HT1080 (cell line): ENCODE measurements at places on chromosomes 1 and 21.

DNA sequence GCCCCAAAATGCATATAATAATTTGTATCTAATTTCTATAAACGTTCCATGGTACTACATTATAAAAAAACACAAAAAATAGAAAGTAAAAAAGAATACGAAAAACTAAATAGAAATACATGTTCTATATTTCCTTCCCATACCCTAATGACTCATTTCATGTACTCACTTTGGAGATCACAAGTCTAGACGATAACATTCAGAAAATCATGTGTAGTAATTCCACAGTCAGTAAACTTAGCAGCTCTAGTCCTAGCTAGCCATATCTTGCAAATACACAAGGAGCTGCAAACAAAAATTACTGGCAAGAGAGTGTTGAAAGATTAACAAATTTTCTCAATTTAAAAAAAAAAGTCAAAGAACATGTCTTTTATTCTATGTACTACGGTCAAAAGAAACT, 1.4 kb downstream of the GOLPH3L start:
- no peak for DNase-seq

- DNase-seq = no peak
Measured at GRCh38 chr1:201720522-201720844, 108.5 kb upstream of the IPO9 start.

- no peak for DNase-seq
Measured at GRCh38 chr1:195876792-195877191, 731.4 kb downstream of the KCNT2 start.

GRCh38 chr1:967466-968343, 1.4 kb downstream of the PLEKHN1 start:
- DNase-seq = no peak

DNA sequence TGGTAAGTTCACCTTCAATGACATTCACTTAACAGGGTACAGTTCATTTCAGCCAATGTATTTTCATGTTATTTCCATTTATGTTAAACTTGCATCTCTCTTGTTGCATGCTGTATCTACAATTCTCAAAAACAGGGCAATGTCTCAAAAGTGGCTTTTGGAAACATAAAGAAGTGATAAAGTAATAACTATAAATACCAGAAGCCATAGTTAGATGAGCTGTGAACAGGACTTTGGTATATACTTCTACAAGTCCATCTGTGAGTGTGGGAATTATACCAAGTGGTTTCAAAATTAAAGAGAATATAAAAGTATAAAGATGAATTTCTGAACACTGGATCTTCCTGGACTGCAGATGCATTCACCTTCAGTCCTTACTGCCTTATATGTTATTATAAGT, 585.4 kb upstream of the PBX1 start:
- DNase-seq = no peak

DNA sequence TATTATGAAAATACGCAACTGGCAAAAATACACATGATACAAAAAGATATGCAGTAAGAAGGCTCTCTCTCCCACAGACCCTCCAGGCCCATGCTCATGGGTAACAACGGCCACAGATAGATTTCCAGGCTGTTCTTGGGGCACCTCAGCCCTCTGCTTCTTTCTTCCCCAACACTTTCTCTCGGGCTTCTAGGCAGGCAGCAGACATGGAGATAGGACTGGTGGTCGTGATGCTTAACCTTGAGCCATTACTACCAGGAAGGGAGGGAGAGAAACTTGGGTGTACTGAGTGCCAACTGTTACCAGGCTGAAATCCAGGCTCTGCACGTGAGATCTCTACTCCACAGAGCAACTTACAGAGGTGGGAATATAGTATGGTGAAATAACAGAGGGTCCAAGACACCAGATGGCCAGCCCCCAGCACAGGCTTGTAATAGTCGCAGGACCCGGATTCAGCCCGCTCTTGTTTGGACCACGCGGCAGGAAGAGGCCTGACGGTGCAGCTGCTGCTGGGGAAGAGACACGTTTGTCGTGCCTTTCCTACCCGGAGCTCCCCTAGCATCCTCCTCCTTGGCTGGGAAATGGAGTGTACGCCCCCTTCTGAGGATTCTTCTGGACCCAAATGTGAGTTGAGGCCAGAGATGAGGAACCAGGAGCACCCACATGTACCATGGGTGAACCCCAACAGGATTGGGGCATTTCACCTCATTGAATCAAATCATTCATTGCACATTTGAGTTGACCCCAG, 441.1 kb upstream of the VAMP3 start:
- no peak for DNase-seq

GRCh38 chr1:234768569-234769283, 158.7 kb upstream of the IRF2BP2 start:
- no peak for DNase-seq

GRCh38 chr1:96722161-96722922, 758 bp downstream of the PTBP2 start:
- peak; percentile 23 for DNase-seq

DNA sequence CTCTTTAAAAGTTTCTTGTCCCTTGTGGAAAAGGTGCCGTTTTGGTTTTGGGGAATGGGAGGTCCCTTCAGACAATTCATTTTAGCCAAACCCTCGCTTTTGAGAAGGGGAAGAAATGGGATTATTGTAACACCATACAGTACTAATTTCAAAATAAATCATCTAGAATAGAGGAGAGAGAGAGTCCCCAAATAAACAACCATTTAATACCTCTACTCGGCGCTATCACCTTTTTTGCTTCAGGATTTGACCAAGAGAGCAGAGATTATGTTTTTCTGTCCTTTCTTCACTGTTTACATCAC, 770 bp upstream of the RC3H1 start:
- no peak for DNase-seq
